Fibroblast of skin of back (primary cell): ENCODE measurements at places on chromosomes 5 and 9.

GRCh38 chr5:153881687-153882086 lies 157.0 kb downstream of the FAM114A2 start:
- no peak for DNase-seq

DNA sequence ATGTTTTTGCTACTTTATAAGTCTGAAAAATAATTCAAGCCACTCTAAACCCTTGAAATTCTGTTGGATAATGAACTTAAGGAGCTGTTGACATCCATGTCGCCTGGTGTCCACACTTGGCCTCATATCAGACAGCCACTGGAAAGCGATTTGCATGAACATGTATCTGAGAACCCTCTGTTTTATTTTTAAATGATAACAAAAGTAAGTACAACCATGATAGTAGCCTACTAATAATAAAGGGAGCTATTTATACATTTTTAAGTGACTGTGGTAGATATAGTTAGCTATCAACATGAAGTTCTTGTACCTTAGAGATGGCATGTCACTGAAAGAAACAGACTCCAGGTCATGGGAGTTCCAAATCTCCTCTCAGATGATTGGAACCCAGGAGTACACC lies 53.3 kb downstream of the PLCXD3 start:
- DNase-seq = no peak

DNA sequence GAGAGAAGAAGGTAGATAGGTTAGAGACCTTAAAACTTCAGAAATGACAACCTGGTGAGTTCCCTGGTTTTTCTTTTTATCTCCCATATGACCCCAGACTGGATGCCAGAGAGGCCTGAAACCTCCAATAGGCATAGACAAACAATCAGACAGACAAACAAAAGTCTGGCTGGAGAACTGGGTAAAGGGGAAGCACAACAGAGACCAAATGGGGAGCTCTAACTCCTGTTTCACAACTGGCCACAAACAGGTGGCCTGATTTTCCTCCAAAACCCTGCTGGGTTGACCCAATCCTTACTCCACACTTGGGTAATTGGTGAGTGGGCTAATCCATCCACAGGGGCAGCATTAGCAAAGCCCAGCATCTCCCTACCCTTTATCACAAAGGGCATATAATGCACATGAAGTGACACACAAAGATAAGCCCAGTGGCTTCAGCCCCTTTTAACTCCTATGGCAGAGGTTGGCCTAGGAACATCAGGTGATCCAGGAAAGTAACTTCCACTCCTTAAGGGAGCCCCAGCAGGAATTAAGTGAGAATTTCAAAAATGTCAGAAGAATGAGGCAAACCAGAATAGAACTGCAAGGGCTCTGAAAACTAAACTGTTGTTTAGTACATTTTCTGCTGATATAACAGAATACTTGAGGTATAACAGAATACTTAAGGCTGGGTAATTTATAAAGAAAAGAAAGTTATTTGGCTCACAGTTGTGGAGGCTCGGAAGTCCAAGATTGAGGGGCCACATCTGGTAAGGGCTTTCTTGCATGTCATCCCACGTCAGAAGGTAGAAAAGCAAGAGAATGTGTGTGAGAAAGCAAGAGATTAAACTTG lies 60.9 kb upstream of the ROR2 start:
- no peak for DNase-seq

GRCh38 chr5:150589862-150590601 lies 50.4 kb upstream of the SYNPO start:
- DNase-seq = peak; percentile 54

DNA sequence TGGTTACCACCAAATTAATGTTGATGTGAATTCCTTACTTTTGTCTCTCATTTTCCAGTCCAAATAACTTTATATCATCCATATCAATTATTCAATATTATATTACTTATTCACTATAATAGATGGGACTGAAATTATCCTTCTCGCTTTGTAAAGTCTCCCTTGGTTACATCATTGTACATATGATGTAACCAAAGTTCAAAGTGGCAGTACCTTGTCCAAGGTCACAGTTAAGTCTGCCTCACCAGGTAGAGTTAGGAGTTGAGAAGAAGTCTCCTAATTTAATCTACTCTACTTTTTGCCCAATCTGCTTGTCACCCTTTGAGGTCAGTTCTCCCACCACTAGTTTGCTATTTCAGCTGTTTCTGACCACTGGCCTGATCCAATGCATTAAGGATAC lies 83.7 kb upstream of the CLINT1 start:
- DNase-seq = no peak

- no peak for DNase-seq
Measured at GRCh38 chr5:154303133-154303532, 112.6 kb downstream of the GALNT10 start.
